ENCODE measurements at places on chromosomes 12 and 14. TPM values are rescaled to one million over a fixed set of nuclear protein-coding genes. Genes with fewer than 3 reads are reported as not detected.
A peak's percentile ranks its signal among the peaks of the same experiment; 100 is the strongest.

DNA sequence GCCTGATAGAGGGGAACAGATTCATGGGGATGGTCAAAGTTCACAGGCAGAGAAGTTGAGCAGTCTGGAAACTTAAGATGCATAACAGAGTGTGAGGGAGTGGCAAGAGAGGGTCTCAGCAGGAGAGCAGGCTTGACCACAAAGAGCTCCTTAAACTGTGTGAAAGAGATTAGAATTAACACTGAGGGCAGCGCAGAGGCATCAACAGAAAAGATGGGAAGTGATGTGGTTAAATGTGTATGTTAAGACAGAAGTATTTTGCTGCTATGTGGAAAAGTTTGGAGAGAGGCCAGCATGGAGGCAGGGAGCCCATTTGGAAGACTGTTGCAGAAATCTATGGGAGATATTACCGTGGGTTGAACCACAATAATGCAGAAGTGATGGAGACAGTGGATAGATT is 122.7 kb upstream of the LMNTD1 start:
- DNase-seq = no peak

Gene B4GALNT3
- 1.9 TPM for total RNA-seq

Gene LRRC43
- total RNA-seq = not detected

- no peak for DNase-seq
These were observed 108.2 kb downstream of the SLC38A6 start for GRCh38 chr14:61089126-61089750.

DNA sequence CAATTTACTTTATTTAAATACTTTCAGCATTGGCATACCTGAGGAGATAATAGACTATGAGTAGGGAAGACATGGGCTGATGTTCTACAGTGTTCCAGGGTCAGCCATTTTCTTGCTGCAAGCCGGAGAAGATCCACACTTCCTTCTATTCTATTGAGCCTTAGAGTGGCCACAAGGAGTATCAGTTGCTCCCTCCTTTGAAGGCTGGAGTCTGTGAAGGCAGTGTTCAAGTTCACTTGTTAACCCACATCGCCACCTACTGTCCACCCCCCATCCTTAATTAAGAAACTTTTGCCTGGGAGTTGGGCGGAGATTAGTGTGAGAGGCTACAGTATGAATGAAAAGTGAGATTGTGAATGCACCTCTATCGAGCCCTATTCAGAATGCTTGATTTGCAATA is 666.6 kb downstream of the NRXN3 start:
- DNase-seq = peak; percentile 32

DNA sequence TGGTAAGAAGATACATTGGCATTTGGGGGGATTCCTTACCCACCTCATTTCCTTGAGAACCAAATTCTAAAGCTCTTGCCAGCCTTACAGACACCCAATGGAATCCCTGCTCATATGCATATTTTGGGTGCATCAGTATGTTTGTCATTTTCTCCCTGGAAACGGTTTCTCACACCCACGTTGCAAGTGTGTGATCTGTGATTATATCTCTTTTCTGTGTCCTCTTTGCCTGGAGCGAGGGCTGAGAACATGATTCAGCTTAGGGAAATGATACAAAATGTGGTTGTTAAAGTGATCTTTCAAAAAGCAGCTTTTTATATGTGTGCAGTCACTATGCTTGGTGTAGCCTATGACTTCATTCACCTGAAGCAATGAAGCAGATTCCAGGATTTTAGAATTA is 52.0 kb downstream of the KCNMB4 start:
- no peak for DNase-seq

Gene FOXN4
- not detected for total RNA-seq

GRCh38 chr12:127459687-127460086 is 807.3 kb upstream of the TMEM132C start:
- DNase-seq = no peak

DNA sequence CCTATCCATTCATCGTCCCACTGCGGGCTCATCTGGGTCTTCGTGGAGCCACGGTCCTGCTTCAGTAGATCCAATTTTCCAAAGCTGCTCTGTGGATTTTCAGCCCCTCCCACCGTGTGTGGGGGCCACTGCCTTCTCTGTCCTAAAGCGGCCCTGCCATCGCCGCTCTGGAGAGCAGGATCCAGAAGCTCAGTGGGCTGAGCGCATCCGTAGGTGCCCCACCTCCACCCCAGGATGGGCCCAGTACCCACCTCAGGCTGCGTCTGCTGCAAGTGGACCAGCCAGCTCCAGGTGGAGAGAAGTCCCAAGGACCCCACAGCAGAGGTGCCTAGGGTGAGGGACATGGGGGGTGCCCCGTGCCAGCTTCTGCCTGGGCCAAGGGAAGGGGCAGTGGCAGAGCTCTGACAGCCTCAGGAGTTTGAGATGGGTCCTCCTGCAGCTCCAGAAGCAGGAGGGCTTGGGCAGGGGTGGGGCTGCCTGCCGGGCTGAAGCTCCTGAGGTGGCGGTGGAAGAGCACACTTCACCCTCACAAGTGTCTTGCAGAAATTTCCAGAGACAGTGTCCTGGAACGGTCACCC is 148.1 kb upstream of the C14orf180 start:
- DNase-seq = no peak

DNA sequence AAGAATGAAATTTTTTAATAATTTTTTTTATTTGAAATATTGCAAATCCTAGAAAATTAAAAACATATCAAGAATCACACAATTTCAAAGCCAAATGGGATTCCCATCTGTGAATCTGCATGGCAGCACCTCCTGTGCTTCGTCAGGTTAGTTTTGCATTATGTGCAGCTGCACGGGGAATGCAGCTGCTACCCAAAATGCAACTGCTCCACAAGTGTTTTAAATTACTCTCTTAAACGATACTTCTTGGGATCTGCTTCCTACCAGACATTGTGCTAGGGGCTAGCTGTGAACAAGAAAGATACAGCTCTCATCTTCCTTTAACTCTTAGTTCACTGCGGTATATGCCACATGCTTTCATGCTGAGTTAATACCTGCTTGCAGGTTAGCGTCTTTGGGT is 154.2 kb downstream of the CRADD start:
- DNase-seq = no peak

DNA sequence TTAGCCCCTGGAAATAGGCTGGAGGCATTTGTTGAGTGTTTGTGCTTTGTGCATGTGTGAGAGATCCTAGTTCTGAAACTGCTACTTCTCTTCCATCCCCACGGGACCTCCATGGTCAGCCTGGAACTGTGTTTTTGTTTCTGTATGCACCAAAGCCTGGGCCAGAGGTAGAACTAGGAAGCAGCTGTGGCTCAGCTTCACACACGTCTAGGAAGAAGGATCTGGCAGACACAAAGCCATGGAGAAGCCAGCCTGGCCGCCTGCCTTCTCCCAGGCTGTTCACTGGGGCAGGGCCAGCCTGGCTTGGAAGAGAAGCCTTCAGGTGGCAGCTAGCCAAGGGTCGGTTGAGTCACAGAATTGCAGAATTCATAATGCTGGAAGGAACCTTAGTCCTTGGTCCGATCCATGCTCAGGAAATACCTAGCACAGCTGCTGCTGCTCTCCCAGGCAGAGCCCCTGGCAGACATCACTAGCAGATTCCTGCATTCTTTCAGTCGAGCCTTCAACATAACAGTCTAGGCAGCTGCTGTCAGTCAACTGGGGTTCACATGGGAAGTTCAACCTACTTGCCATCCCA is 27.0 kb downstream of the RIN3 start:
- peak; percentile 75 for DNase-seq
